ENCODE measurements at places on chromosomes 16 and 17. TPM values are rescaled to one million over a fixed set of nuclear protein-coding genes. Genes with fewer than 3 reads are reported as not detected.

The PDILT gene
- not detected for total RNA-seq

The ZFP3 gene
- total RNA-seq, result 2.4 TPM

The PAFAH1B1 gene
- 121 TPM for total RNA-seq

The CCL4 gene
- total RNA-seq, result not detected

The CX3CL1 gene
- total RNA-seq, result 25.3 TPM

The MT1H gene
- total RNA-seq, result not detected

The CD300LB gene
- total RNA-seq, result 0.12 TPM

The RCVRN gene
- 1.1 TPM for total RNA-seq

The OR1F1 gene
- not detected for total RNA-seq

The SLC16A6 gene
- 10.3 TPM for total RNA-seq

The ABCC6 gene
- 0.23 TPM for total RNA-seq

The STX1B gene
- total RNA-seq, result 0.32 TPM

The CDRT15 gene
- not detected for total RNA-seq

The SLC12A4 gene
- total RNA-seq, result 56.0 TPM

The GNG13 gene
- not detected for total RNA-seq

The AIPL1 gene
- not detected for total RNA-seq

The CHST6 gene
- total RNA-seq, result 0.11 TPM

The CIBAR2 gene
- not detected for total RNA-seq

The RHBDL3 gene
- total RNA-seq, result 0.12 TPM

The SLFN14 gene
- not detected for total RNA-seq

Data from lower leg skin (tissue), 4 donors.